Esophagus squamous epithelium (tissue), 5 donors: ENCODE measurements at places on chromosomes 1 and 21. TPM values are rescaled to one million over a fixed set of nuclear protein-coding genes. Genes with fewer than 3 reads are reported as not detected.
A peak's percentile ranks its signal among the peaks of the same experiment; 100 is the strongest.

SLC45A1 gene
- 0.13 TPM for total RNA-seq

- no peak for DNase-seq
Observed at GRCh38 chr1:183242556-183242955, 56.5 kb downstream of the LAMC2 start.

GRCh38 chr1:84272401-84272800, 29.1 kb upstream of the SAMD13 start:
- DNase-seq, result no peak

- no peak for DNase-seq
Observed at GRCh38 chr1:108663074-108663473, 2.2 kb upstream of the HENMT1 start.

- DNase-seq, result no peak
Observed at GRCh38 chr1:70487910-70488665, 77.0 kb downstream of the CTH start.

DNA sequence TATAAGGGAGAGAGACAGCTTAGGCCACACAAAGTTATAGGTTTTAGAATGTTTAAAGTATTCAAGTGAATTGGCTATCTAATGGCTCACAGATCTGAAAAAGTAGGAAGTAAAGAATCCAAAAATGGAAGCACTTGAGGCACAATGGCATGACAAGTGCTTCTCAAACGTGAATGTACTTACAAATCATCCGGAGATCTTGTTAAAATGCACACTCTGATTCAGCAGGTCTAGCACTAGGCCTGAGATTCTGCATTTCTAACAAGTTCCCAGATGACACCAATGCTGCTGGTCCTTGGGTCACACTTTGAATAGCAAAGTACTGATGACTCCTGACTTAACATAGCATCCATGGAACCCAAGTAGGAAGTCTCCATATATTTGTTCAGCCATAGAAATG, 20.9 kb upstream of the AGL start:
- DNase-seq, result no peak

- DNase-seq, result no peak
Observed at GRCh38 chr1:114901814-114902213, 47.2 kb downstream of the SYCP1 start.

FMOD gene
- 29.9 TPM for total RNA-seq

COL11A1 gene
- not detected for total RNA-seq

- DNase-seq, result no peak
Observed at GRCh38 chr1:219713981-219714381, 101.1 kb upstream of the ZC3H11B start.

GRCh38 chr1:168372307-168372706, 91.6 kb downstream of the TBX19 start:
- DNase-seq, result no peak

APOBEC4 gene
- not detected for total RNA-seq

DNA sequence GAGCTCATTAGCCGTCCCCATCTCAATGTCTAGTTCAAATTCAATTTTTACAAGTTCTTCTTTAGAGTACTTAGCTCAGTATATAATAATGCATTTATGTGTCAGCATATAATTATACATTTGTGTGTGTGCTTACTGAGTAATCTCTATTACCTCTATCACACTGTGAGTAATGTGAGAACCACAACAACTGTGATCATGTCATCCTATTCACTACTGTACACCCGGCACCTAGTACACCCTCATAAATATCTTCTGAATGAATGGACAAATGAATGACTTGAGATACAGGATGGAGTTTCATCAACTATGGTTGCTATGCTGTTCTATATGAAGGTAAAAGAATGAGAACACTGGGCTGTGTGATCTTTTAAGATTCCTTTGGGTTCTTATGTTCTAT, 124.0 kb downstream of the GPATCH2 start:
- DNase-seq, result no peak

DNA sequence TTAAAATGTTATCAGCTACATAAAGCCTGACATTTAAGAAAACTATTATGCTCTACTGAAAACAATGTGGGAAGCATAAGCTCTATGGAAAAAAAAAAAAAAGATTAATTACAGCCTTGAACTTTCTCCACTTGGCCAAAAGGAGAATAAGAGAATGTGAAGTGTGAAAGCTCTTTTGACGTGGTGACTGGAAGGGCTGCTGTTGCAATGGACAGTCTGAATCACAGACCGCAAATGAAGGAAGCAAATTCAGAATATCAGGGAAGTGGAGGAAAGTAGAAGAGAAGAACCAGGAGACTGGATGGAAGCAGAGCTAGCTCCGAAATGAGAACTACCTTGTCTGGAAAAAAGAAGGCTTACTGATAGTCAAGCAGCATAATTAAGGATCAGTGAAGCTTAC, 106.8 kb downstream of the AK5 start:
- no peak for DNase-seq

DNA sequence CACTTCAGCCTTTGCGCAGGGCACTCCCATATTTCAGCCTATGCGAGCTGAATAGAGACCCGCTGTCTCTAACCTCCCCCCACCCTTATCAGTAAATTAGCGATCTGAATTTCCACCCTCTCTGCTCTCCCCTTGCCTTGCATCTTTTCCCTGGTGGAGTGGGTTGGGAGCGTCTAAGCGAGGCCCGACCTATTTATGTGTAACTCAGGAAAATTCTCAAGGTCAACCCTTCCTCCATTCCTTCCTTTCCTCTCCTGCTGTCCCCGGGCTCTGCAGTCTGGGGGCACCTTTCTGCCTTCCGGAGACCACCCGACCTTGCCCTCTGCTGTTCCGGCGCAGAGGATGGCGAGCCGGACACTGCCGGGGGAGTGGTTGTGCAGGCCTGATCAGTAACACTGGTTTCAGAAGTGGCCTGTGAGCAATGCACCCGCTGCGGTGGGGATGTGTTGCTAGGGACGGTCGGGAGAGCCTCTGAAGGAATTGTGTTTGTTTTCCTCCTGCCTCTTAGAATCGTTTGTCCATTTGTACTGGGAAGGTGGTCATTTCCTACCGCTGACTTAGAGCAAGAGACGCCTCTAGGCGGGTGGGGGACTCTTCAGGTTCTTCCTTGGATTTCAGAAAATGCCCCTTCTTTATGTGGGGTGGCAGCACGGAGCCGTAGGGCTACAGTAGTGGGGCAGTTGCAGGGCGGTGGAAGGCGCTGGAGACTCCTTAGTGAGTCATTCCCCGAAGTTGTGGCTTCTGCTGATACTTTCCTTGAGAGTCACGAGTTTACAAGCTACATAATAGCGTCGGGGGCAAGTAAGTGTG, 513 bp downstream of the MGST3 start:
- no peak for DNase-seq

PTPRU gene
- total RNA-seq, result 9.2 TPM

DNA sequence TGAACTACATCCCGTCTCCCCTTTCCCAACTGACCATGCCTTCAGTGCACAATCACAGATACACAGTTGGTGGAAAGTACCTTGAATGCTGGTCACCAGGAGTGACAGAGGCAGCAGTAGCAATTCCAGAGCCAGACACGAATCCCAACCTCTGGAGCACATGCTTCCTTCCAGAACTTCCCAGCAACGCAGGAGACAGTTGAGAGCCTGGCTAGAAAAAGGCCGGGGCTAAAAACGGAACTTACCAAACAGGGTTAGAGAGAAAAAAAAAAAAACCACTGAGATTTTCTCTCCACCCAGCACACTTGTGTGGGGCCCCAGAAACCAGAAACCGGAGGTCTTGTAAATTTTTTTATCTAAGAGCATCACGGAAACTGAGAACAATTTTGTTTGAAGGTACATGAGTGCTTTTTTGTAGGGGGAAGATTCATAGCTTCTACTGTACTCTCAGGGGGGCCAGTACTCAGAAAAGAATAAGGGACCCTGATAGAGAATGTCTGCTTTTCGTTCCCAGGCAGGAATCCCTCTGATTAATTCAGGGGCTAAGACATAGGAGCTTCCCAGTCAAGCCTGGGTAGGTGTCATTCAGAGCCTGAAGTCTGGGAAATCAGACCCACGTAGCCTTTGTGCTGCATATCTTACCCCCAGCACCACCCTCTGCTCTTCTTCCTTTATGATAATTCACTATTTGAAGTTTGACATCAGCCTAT, at the start of gene CD48:
TSS of gene CD48 (minus strand) at position 221 of the 710 bp plus-strand sequence. CDS start at position 162, 59 bp downstream.
- DNase-seq, result no peak

- DNase-seq, result no peak
Observed at GRCh38 chr1:41637367-41637766, 152.9 kb upstream of the EDN2 start.

DNA sequence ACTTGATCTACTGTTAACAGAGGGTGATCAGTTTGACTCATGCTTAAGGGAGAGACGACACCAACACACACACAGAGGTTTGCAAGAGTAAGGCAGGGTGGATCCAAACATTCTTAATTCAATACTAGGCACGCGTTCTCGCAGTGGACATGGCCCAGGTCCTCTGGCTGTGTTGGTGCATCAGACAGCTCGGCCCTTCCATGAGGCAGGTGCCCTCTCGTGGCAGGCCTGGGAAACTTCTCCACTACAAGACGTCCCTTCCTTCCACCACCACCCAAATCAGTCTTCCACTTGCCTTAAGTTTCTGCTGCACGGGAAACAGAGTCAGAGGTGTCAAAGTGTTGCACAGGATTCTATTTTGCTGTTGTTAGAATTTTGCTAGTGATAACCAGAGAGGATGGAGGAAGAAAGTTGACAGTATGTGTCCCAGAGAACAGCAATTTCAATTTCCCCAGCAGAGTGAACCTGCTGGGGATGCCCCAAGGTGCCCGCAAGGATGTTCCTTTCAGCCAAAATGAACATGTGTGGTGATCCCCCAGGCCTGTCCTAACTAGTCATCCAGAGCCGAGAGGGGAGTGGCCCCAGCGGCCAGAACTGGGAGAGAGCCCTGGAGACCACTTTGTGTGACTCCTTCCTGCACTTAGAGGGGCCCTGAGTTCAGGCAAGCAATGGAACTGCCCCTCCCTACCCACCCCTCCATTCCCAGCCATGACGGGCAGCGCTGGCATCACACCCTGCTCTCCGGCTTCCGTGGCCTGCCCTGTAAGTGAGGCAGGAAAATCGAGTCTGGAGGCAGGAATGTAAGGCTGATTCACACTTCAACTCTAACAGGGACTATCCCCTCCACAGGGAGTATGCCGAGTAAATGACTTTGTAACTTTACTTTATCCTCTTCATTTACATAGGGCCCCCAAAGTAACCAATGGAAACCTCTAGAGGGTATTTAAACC, 34.8 kb downstream of the MX1 start:
- DNase-seq, result no peak

DNA sequence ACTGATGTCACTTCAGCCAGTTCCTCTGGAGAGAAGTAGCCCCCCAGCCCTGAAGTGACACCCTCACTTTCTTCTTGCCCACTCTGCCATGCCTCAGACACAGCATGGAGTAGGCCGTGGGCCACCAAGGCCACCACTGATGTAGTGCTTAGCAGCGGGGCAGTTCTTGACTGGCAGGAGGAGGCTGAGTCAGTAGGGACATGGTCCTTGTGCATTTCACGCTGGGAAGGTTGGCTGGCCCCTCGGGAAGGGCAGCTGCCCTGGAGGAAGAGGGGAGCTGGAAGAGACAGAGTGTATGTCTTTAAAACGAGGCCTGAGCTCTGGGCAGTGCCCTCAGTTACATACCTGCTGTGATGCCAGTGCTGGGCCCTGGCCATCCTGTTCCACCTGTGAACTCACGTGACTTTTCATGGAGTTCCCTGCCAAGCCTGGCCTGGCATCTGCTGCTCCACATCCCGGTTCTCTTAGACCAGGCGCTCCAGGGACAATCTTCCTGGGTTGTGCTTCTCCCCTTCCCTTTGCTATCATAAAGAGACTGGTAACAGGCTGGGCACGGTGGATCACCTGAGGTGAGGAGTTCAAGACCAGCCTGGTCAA, 158.6 kb upstream of the TMEM51 start:
- DNase-seq, result no peak

DNA sequence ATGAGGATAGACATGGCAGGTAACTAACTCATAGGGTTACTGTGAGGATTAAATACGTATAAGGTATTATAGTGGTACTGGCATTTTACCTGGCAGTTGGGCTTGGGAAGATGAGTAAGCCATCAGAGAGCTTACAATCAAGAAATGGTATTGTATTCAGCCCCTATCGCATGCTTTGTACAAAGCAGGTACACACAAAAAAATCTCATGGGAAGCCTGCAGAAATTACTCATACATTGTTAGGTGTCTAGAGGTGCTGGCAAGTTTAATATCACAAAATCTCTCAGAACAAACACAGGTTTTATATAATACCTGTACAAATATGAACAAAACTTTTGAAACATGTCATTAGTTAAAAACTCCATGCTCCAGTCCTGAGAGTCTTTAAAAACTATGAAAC, 71.8 kb upstream of the CNN3 start:
- no peak for DNase-seq

- DNase-seq, result peak; percentile 65
Observed at GRCh38 chr1:155139895-155140629, at the start of gene DPM3. TSS of gene DPM3 (minus strand) at chr1:155140531. CDS start at chr1:155140240, 291 bp downstream.

GRCh38 chr1:39825432-39825941, 36.8 kb upstream of the BMP8B start:
- DNase-seq, result no peak

GRCh38 chr1:89269277-89269676, 3.4 kb downstream of the GBP5 start:
- no peak for DNase-seq

DNA sequence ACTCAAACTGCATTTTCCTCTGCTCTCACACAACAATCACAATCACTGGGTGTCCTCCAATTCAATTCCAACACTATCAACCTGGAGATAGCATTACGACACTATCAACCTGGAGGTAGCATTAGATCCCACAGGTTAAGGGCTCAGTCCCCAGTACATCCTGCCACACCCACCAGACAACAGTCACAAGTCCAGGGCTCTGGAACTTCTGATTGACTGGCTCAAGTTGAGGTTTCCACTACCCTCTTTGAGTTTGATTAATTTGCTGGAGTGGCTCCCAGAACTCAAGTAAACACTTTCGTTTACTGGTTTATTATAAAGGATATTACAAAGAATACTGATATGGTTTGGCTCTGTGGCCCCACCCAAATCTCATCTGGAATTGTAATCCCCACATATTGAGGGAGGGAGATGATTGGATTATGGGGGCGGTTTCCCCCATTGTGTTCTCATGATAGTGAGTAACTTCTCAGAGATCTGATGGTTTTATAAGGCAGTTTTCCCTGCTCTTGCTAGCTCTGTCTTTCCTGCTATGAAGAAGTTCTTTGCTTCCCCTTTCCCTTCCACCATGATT, 49.6 kb upstream of the ARHGAP29 start:
- no peak for DNase-seq

VHLL gene
- not detected for total RNA-seq

DNA sequence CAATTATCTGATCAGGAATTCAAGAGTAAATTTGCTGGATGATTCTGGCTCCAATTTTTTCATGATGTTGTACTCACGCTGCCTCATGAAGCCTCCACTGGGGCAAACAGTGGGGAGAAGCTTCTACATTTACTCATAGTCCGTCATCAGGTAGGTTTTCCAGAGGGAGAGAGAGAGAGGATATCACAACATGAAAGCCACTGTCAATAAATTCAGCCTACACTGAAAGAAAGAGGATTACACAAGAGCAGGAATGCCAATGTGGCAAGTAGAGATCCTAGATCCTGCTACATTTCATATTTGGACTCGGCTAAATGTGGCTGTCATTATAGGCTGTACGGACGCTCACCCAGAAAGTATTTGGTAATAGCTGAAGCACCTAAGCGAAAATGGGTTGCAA, 819.9 kb downstream of the BRINP3 start:
- no peak for DNase-seq
